A375 (cell line): ENCODE measurements at places on chromosomes 5 and 9. TPM values are rescaled to one million over a fixed set of nuclear protein-coding genes. Genes with fewer than 3 reads are reported as not detected.

Gene GAPVD1
- total RNA-seq = 43.2 and 52.2 TPM in 2 replicates

Gene PCDHGB4
- 2.0 TPM in 2 replicates for total RNA-seq

Gene CARD9
- 2.5 and 4.3 TPM in 2 replicates for total RNA-seq

Gene IGFBPL1
- total RNA-seq = not detected in 2 replicates

Gene ELP1
- 30.9 and 45.4 TPM in 2 replicates for total RNA-seq

Gene PCDHB16
- total RNA-seq = 7.7 and 7.9 TPM in 2 replicates

Gene BRD3OS
- 21.4 and 25.3 TPM in 2 replicates for total RNA-seq

Gene GIN1
- total RNA-seq = 3.4 and 4.0 TPM in 2 replicates

Gene FAT2
- not detected in 2 replicates for total RNA-seq

Gene SLC4A9
- total RNA-seq = not detected in 2 replicates

Gene EQTN
- total RNA-seq = not detected in 2 replicates
